ENCODE measurements at places on chromosomes 3 and 15. TPM values are rescaled to one million over a fixed set of nuclear protein-coding genes. Genes with fewer than 3 reads are reported as not detected.

The GNB5 gene
- 39.9 TPM for polyA plus RNA-seq

The PTPN23 gene
- 14.3 TPM for polyA plus RNA-seq

The INSYN1 gene
- polyA plus RNA-seq = 0.11 TPM

The CHRD gene
- polyA plus RNA-seq = 0.13 TPM

- no peak for DNase-seq
These were observed 97.1 kb upstream of the OSBPL11 start for GRCh38 chr3:125692361-125692760.

The MFGE8 gene
- 437 TPM for polyA plus RNA-seq
